ENCODE measurements at places on chromosomes 5 and 9.

DNA sequence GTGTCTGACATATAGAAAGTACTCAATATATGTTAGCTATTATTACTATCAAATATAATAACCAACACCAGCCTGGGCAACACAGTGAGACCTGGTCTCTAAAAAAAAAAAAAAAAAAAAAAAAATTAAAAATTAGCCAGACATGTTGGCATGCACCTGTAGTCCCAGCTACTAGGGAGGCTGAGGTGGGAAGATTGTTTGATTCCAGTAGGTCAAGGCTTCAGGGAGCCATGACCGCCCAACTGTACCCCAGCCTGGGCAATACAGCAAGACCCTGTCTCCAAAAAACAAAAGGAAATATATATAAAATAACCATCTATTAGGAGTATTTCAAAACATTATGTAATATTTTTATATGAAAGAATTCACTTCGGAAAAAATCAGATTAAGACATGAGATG, 40.6 kb downstream of the CLINT1 start:
- DNase-seq: no peak

GRCh38 chr5:119358901-119359603, 3.2 kb downstream of the TNFAIP8 start:
- no peak for DNase-seq

GRCh38 chr5:57695179-57695578, 212.6 kb upstream of the ACTBL2 start:
- no peak for DNase-seq

DNA sequence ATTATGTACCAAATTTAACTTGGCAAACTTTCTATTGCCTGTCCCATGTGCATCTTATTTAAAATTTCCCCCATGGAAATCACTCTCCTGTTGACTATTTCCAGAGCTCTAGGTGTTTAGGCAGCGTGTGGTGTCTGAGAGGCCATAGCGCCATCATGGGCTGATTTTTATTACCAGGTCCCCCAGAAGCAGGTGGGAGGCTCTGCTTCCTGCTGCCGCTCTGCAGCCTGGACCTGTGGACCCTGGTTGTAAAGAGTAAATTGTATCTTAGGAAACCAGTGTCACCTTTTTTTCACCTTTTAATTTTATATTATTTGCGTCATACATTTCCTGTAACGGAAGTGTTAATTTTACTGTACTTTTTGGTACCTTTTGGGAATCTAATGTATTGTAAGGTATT, 6.4 kb downstream of the HNRNPAB start:
- no peak for DNase-seq

DNA sequence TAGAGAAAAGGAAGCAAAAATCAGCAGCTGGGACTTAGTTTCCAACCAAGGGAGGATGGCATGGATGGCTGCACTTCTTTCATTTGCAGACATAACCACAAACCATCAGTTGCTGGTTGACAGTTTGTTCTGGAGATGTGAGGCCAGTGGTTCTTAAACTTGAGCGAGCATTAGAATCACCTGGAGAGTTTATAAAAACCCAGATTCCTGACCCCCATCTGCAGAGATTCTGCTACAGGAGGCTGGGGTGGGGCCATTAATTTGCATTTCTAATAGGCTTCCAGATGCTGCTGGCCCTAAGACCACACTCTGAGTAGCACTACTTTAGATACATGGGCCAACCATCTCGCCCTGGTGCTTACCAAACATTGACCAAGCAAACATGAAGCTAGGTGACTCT, 60.8 kb downstream of the MARCHF3 start:
- DNase-seq: no peak

DNA sequence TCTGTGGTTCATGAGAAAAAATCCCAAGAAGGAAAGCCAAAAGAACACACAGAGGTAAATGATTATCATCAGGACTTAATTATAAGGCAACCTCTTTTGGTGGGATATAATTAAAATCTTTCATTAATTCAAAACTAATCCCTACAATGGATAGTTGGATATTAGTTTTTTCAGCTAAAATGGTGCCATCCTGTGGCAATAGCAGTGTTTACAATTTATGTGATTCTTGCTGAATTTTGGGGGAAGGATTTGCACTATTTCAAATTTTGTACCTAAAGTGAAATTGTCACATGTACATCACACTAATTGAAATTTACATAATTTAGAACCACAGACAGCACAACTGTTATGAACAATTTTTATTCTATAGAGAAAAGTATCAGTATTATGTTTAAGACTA, 67.0 kb downstream of the CAST start:
- DNase-seq: no peak

GRCh38 chr9:111008158-111009075, 29.9 kb downstream of the LPAR1 start:
- no peak for DNase-seq

- no peak for DNase-seq
Observed at GRCh38 chr9:93155716-93156474, 21.8 kb upstream of the NINJ1 start.

GRCh38 chr5:151015974-151016587, 4.3 kb upstream of the GPX3 start:
- no peak for DNase-seq

Measured in stimulated activated CD8-positive, alpha-beta memory T cell treated with anti-CD3 and anti-CD28 coated beads, Interleukin-4, amount 100 ng/mL, for 4 hours (primary cell).